ENCODE measurements at places on chromosomes 6 and 20. TPM values are rescaled to one million over a fixed set of nuclear protein-coding genes. Genes with fewer than 3 reads are reported as not detected.
A peak's percentile ranks its signal among the peaks of the same experiment; 100 is the strongest.

- DNase-seq = no peak
Measured at GRCh38 chr20:41174373-41174772, 37.0 kb downstream of the PLCG1 start.

GCM1 gene
- total RNA-seq = not detected

DNA sequence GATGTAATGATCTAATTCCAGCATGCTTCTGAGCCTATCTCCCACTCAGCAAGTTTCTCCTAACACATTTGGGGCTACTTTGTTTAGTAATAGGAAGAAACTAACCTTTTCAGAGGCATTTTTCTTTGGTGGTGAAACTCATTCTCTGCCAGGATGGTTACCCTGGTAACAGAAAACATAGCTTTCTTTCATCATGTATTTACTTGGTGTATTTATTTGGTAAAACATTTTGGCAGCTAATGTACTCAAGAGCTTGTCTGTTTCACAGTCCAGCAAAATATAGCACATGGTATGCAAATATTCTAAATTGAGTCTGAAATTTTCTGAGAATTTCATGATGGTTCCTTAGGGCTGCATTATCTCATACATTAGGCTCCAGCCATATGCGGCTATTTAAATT is 100.0 kb downstream of the SLC35B3 start:
- DNase-seq = peak; percentile 16

DNA sequence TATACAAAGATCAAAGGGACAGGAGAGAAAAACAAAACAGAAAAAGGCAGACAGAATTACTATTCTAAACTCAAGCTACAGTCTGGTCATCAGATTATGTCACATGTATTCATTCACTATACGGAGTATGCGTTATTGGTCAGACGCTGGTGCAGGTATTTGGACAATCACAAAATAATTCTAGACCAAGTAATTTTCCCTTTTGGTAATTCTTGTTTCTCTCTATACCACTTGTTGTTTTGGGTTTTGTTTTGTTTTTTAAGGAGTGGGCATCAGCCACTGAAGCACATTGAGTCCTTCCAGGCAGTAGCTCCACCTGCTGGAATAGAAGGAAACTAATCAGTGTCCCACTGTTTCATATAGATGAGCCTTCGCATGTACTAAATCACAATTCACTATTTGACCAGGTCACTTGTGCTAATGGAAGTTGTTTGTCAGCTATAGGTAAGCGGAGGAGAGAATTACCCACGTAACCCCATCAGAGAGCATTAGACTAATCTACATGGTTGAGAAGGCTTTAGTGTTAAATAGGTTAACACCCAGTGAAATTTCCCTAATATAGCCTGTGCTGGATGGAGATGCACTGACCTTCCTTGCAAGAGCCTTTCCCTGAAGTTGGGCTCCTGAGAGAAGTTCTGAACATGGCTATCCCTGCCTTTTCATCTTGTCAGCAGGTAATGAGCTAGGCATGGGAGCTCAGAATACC is 77.9 kb downstream of the TNFAIP3 start:
- DNase-seq = peak; percentile 68

FNDC1 gene
- total RNA-seq = 102 TPM

GRCh38 chr6:161254464-161255253 is 19.2 kb downstream of the AGPAT4 start:
- DNase-seq = peak; percentile 52

AGER gene
- 4.8 TPM for total RNA-seq

GRCh38 chr6:15508441-15508871 is 154.4 kb downstream of the DTNBP1 start:
- no peak for DNase-seq

ETV7 gene
- total RNA-seq = 0.21 TPM

SOX18 gene
- total RNA-seq = 17.6 TPM

- peak; percentile 31 for DNase-seq
Measured at GRCh38 chr20:35539756-35540212, 2.1 kb upstream of the ERGIC3 start.

Data from tongue (tissue), 3 donors.